ENCODE measurements at places on chromosomes 1 and 21.

DNA sequence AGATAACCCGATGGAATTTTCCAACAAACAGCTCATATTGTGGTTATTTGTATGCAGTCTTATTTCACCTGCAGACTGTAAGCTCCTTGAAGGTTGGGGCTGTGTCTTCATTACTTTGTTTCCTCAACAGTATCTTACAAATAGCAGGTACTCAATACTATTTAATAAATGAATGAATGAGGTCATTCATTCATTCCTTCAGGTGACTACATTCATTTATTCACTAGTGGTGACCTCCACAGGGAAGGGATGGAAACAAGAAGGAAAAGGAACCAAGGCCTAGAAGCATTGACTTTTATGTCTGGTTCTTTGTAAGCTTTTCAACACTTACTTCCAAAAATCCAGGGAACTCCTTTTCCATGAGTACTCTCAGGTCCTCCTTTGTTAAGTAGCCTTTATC lies 7.9 kb downstream of the S100A10 start:
- DNase-seq, result no peak
- H3K36me3 ChIP-seq, result peaks cover 39% of the 10 kb centered on the region
- no peak overlapping the region for H3K27ac ChIP-seq
- H3K27me3 ChIP-seq, result no peaks in the 10 kb centered on the region

DNA sequence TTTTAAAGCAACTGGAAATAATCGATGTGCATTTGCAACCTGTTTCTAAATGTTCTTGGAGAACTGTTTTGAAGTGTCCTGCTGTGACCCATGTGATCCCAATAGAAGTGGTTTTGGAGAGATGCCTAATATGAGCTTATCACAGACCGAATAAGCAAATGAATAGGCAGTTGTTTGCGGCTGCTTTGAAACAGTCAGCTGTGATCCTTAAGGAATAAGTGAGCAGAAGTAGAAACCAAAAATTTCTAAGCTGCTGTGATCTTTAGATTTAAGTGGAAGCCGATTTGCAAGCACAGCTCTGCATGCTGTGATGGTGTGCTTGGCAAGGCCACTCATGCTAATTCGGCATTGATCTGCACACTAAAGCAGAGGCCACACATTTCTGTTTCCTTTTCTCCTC lies 329.5 kb upstream of the DUSP10 start:
- no peak overlapping the region for H3K4me3 ChIP-seq
- H3K27me3 ChIP-seq, result no peaks in the 10 kb centered on the region
- no peak overlapping the region for H3K27ac ChIP-seq
- peaks cover 19% of the 10 kb centered on the region for H3K4me1 ChIP-seq

DNA sequence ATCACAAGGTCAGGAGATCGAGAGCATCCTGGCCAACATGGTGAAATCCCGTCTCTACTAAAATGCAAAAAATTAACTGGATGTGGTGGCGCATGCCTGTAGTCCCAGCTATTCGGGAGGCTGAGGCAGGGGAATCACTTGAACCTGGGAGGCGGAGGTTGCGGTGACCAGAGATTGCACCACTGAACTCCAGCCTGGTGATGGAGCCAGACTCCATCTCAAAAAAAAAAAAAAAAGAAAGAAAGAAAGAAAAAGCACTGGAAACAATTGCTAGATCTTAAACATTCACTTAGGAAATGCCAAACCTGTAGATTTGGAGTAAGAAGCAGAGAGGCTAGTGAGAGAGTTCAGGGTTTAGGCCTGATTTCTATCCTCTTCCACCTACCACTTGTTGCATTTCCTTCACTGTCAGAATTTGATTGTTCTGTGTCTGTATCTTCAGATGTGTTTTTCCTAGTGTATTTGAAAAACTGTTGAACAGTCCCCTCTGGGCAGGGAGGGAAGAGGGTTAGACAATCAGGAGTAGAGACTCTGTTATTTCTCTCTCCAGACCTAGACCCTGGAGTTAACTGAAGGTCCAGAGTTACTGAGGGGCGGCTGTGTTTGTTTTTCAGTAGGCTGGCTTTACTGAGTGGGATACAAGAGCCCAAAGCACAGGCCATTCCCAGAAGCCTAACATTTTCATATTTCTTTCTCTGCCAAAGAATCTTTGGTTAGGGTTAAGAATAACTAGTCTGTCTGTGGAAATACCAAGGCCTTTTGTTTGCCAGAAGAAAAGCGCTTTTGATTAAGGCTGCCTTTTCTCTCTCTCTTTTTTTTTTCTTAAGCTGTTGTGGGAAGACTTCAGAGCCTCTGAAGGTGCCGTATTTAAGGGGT lies 31.1 kb upstream of the MACF1 start:
- no peak overlapping the region for H3K4me3 ChIP-seq
- DNase-seq, result no peak
- peaks cover 53% of the 10 kb centered on the region for H3K4me1 ChIP-seq
- no peaks in the 10 kb centered on the region for H3K36me3 ChIP-seq
- peak overlapping the region; percentile 74 for H3K27ac ChIP-seq
- no peaks in the 10 kb centered on the region for H3K27me3 ChIP-seq

DNA sequence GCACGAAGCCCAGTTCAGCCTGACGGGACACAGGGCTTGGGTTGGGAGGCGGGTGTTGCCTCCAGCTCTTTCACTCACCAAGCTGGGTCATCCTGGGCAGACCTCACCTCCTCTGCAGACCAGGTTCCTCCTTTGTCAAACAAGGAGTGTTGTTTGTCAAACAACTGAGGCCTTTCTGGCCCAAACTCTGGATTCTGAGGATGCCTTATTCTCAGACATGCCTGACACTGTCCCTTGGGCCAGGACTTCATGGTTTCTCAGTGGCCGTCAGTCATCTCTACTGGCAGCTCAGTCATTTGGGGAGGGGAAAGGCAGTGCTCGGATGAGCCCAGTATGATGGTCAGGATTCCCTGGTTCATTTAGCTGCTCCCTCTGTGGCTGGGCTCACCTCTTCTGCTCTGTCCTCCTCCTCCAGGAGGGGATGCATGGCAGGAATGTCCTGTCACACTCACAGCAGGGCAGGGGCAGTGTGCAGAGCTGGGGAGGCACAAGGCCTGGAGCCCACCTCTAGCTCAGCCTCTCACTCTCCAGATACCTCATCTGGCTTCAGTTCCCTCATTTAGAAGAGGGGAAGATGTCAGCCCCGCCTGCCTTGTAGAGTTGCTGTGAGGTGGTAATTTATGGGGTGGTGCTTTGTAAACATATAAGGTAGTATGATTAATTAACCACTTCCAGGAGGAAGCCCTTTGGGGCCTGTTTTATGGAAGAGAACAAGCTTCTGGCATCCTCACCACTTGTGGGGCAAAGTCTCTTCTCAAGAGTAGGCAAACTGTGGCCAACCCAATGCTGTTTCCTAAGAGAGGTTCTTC lies 20.6 kb downstream of the SLC2A1 start:
- H3K27me3 ChIP-seq, result no peaks in the 10 kb centered on the region
- peaks cover 91% of the 10 kb centered on the region for H3K4me1 ChIP-seq
- no peak overlapping the region for H3K4me3 ChIP-seq
- DNase-seq, result no peak

DNA sequence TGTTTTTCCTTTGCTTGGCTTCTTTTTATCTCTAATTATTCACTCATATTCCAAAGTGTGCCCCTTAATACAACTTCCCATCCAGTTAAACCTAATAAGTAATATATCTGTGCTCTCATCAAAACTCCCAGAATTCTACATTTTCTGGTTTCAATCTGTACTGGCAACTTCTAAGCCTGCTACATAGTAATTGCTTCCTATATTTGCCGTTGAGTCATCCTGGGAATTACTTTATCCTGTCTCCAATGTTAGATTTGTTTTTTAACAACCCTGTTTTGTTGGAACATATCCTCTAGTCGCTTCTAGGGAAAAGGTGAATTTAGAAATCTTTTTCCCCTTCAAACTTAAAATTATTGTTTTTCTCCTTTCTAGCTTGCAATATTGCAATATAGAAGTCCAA lies 620.5 kb upstream of the PKN2 start:
- no peaks in the 10 kb centered on the region for H3K36me3 ChIP-seq
- H3K27ac ChIP-seq, result no peak overlapping the region
- no peak overlapping the region for H3K4me3 ChIP-seq

GRCh38 chr1:31760471-31761470 lies 3.4 kb downstream of the ADGRB2 start:
- no peak overlapping the region for H3K27ac ChIP-seq
- H3K36me3 ChIP-seq, result no peaks in the 10 kb centered on the region
- peaks cover 28% of the 10 kb centered on the region for H3K4me1 ChIP-seq
- H3K4me3 ChIP-seq, result peak overlapping the region; percentile 67
- peaks cover 24% of the 10 kb centered on the region for H3K27me3 ChIP-seq

GRCh38 chr1:31373056-31373896 lies at the start of gene FABP3:
TSS of gene FABP3 (minus strand) at chr1:31373076. CDS start at chr1:31373014, 62 bp downstream.
- no peaks in the 10 kb centered on the region for H3K27me3 ChIP-seq
- H3K27ac ChIP-seq, result peak within 1 kb of the TSS; percentile 98
- peak within 1 kb of the TSS; percentile 77 for H3K4me3 ChIP-seq
- H3K36me3 ChIP-seq, result no peaks in the 10 kb centered on the region

- no peak overlapping the region for H3K27ac ChIP-seq
- H3K4me1 ChIP-seq, result peaks cover 17% of the 10 kb centered on the region
- H3K36me3 ChIP-seq, result no peaks in the 10 kb centered on the region
- peak; percentile 92 for DNase-seq
- H3K4me3 ChIP-seq, result peak overlapping the region; percentile 69
- H3K27me3 ChIP-seq, result peaks cover 22% of the 10 kb centered on the region
Measured at GRCh38 chr1:43147625-43148327, 24.3 kb downstream of the EBNA1BP2 start.

DNA sequence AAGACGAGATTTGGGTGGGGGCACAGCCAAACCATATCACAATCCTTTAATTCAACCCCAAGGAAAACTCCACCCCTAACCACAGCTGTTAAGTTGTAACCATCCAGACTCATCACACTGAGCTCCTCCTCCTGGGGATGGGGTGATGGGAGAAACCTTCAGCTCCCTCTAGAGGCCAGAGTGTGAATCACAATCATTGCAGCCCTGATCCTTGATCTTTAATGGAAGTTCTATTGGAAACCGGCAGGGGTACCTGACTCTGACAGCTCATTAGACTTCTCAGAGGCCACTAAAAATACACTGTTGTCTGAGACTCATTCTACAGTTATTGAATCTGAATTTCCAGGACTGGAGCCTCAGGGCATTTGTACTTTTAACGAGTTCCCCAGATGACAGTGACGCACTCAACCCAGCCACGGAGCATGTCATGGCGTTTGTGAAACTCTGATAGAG lies 127.2 kb downstream of the IGSF21 start:
- peaks cover 52% of the 10 kb centered on the region for H3K27me3 ChIP-seq
- H3K36me3 ChIP-seq, result no peaks in the 10 kb centered on the region
- H3K27ac ChIP-seq, result no peak overlapping the region
- no peaks in the 10 kb centered on the region for H3K4me1 ChIP-seq
- DNase-seq, result no peak

DNA sequence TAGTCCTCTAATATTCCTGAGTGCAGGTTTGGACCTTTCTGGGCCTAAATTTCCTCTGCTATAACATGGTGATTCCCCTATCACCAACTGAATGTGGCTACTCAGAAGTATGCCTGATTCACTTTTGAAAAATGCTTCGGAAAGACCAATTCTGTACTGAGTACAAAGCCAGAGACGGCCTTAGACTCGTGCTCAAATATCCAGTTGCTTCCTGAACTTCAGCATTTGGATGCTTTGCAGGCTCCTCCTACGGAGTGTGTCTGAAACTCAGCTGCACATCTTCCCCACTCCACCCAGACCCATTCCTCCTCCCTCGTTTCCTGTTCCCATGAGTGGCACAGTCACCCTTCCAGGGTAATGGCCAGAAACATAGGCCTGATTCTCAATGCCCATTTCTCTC lies 98.4 kb upstream of the GADD45A start:
- no peak overlapping the region for H3K27ac ChIP-seq
- H3K36me3 ChIP-seq, result no peaks in the 10 kb centered on the region
- H3K27me3 ChIP-seq, result no peaks in the 10 kb centered on the region
- DNase-seq, result no peak

DNA sequence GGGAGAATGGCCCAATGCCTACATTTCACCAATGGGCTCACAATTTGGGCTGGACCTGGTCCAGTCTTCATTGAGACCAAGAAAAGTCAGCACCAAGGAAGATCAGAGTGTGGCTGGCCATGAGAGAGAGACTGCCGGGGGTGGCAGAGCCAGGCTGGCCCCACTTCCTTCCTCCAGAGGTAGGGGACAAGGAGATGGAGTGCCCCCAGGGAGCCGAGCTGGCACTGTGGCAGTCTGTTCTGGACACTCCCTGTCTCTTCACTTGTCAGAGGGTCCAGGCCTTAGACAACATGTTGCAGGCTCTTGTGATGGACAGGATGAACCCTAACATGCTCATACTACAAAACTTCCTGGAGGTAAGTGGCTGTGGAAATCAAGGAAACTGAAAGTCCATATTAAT lies 27.7 kb downstream of the INAVA start:
- no peaks in the 10 kb centered on the region for H3K4me1 ChIP-seq
- DNase-seq, result no peak
- no peak overlapping the region for H3K4me3 ChIP-seq

Data from mesothelial cell of epicardium (in vitro differentiated cells).